ENCODE measurements at places on chromosomes 2 and 18.
A peak's percentile ranks its signal among the peaks of the same experiment; 100 is the strongest.

DNA sequence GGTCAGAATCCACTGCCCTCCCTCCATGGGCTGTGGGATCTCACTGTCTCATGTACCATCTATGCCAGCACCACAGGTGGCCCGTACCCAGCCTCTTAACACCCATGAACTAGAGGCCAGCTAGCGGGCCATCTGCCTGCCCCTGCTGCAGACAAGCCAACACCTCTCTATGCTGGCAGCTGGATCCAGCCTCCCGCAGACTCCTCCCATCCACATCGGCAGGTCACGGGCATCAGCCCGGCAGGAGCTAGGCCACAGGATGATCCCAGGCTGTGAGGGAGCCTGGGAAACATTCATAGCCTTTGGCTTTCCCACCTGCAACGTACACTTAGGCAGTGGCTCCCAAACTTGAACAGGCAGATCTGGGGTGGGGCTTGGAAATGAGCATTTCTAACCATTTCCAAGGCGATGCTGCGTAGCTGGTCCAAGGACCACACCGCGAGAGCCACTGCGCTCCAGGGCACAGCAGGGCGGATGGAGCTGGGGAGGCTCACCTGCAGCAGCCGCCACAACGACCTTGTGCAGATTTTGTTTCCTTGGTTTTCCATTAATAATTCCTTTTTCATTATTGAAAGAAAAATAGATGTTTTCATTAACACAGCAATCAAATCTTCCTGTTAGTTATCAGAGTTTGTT is 114.7 kb downstream of the KCNF1 start:
- DNase-seq: no peak

DNA sequence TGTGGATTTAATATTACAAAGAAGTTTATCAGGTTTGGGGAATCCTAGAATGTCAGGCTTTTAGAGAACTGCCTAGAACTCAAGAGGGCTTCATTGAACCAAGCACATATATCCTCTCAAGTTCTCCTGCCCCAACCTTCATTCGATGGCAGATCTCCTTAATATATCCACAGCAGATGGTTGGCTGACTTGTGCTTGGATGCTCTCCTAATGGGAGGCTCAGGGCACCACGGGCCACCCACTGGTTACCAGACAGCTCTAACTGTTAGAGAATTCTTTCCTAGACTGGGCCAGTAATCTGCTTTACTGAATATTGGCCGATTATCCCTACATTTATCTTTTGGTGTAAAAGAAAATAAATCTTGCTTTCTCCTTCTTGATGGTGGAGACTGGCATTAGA is 87.2 kb upstream of the ATP8B1 start:
- no peak for DNase-seq

GRCh38 chr18:54774981-54775665 is 53.2 kb upstream of the RAB27B start:
- DNase-seq: no peak

GRCh38 chr2:29238497-29238896 is 123.3 kb downstream of the CLIP4 start:
- peak; percentile 75 for DNase-seq

DNA sequence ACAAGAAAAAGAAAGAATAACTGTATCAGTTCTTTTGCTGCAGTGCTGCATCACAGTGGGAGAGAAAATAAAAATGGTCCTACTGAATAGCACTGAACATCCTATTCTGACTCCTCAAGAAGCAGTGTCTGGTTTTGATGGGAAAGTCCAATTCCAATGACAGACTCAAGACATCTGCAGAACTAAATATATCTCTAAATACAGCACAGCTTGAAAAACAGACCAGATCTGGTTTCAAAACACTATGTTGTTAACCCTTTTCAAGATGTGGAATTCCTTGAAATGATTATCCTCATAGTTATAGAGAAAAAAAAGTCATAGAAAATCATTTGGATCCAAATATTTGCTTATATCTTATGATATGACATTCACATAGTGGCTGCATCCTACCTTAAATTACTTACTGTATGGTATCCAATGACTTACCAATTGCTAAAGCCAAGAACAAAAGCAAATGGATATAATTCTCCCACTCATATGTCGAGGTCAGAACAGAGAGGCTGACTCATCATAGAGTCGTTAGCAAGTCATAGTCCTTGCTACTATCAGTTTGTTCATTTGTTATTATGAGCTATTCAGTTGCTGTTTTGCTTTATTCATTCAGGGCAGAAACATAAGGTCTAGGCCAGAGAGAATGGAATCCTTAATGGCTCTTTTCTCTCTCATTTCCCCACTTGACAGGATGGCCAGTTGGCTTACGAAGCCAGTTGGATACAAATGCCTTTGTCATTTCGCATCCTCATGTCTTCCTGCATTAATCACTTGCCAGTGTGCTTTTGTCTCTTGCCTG is 62.5 kb upstream of the ACVR2A start:
- DNase-seq: no peak

DNA sequence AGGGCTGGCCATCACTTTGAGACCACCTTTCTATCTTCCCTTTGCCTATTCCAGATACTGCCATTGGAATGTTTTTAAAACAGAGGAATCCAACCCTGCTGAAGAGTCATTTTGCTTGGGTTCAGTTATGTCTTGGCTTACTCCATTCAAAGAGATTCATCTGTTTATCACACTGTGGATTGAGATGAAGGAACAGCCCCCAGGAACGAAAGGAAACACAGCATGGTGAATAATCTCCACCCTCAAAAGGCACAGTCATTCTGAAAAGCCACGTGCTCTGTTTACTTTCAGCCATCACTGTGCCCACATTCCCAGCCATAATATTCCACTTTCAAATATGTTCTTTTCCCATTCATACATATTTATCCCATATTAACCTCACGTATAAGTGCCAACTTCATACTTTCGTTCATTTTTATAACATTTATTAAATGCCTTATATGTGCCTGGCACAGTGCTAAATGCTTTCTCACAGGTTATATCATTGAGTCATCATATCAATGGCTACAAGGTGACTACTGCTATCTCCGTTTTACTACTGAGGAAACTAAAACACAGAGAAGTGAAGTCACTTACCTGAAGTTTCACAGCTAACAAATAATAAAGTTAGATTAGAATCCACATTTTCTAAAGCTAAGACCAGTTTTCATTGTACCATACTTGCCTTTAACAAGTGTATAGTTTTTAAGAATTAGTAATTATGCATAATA is 143.6 kb downstream of the OSR1 start:
- no peak for DNase-seq

GRCh38 chr18:77100751-77101355 is 31.7 kb downstream of the MBP start:
- DNase-seq: no peak

- peak; percentile 75 for DNase-seq
Measured at GRCh38 chr2:127067620-127068350, 39.2 kb downstream of the BIN1 start.

- DNase-seq: no peak
Measured at GRCh38 chr2:102585847-102586404, 33.4 kb upstream of the SLC9A2 start.

Data from hepatic stellate cell (primary cell).